Heart right ventricle (tissue), 16 donors: ENCODE measurements at places on chromosomes 12 and 14.

DNA sequence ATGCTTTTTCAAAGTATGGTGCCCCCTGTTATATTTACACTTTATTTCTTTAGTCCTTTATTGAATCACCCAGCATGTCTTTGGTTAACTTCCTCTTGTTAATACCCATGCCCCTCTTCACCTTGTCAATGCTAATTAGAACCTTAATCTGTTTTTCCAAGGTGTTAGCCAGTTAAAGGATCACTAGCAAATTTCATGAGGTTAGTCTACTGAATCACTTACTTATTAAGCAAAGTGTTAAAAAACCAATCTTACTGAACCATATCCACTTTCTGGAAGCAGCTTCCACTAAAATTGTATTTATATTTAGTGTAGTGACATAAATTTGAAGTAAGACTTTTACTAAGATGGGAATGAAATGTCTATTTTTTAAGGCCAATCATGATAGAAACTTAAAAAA lies 27.9 kb downstream of the TAOK3 start:
- DNase-seq = no peak
- H3K36me3 ChIP-seq = no peaks in the 10 kb centered on the region
- no peak overlapping the region for H3K27ac ChIP-seq
- no peaks in the 10 kb centered on the region for H3K27me3 ChIP-seq
- H3K4me1 ChIP-seq = peaks cover 30% of the 10 kb centered on the region

GRCh38 chr14:60589442-60589841 lies 59.8 kb downstream of the SIX1 start:
- H3K27me3 ChIP-seq = no peaks in the 10 kb centered on the region
- no peaks in the 10 kb centered on the region for H3K4me1 ChIP-seq
- no peak overlapping the region for H3K4me3 ChIP-seq
- no peak overlapping the region for H3K27ac ChIP-seq
- DNase-seq = no peak

- no peak overlapping the region for H3K27ac ChIP-seq
- no peaks in the 10 kb centered on the region for H3K4me1 ChIP-seq
- no peaks in the 10 kb centered on the region for H3K36me3 ChIP-seq
- DNase-seq = no peak
- H3K27me3 ChIP-seq = no peaks in the 10 kb centered on the region
- no peak overlapping the region for H3K4me3 ChIP-seq
Observed at GRCh38 chr12:32240831-32241230, 134.2 kb downstream of the BICD1 start.

DNA sequence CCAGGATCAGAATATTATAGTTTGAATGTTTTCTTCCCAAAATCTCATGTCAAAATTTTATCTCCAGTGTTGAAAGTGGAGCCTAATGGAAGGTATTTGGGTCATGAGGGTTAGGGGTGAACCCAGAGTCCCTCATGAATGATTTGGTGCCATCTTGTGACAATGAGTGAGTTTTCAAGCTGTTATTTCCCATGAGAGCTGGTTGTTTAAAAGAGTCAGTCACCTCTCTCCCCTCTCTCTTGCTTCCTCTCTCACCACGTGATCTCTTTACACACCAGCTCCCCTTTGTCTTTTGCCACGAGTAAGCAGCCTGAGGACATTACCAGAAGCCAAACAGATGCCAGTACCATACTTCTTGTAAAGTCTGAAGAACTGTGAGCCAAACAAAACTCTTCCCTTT lies 561.6 kb downstream of the RERGL start:
- no peaks in the 10 kb centered on the region for H3K27me3 ChIP-seq
- H3K27ac ChIP-seq = no peak overlapping the region
- no peak for DNase-seq

DNA sequence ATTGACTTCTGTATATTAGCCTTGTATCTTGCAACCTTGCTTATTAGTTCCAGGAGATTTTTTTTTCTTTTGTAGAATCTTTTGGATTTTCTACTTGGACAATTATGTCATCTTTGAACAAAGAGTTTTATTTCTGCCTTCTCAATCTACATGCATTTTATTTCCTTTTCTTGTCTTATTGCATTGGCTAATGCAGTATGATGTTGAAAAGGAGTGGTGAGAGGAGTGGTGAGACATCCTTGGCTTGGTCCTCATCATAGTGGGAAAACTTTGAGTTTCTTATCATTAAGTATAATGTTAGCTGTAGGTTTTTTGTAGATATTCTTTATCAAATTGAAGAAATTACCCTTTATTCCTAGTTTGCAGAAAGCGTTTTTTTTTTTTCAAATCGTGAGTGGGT lies 80.6 kb downstream of the RFX4 start:
- H3K27ac ChIP-seq = no peak overlapping the region
- H3K4me1 ChIP-seq = no peaks in the 10 kb centered on the region
- no peak for DNase-seq
- H3K27me3 ChIP-seq = peaks cover 5% of the 10 kb centered on the region

DNA sequence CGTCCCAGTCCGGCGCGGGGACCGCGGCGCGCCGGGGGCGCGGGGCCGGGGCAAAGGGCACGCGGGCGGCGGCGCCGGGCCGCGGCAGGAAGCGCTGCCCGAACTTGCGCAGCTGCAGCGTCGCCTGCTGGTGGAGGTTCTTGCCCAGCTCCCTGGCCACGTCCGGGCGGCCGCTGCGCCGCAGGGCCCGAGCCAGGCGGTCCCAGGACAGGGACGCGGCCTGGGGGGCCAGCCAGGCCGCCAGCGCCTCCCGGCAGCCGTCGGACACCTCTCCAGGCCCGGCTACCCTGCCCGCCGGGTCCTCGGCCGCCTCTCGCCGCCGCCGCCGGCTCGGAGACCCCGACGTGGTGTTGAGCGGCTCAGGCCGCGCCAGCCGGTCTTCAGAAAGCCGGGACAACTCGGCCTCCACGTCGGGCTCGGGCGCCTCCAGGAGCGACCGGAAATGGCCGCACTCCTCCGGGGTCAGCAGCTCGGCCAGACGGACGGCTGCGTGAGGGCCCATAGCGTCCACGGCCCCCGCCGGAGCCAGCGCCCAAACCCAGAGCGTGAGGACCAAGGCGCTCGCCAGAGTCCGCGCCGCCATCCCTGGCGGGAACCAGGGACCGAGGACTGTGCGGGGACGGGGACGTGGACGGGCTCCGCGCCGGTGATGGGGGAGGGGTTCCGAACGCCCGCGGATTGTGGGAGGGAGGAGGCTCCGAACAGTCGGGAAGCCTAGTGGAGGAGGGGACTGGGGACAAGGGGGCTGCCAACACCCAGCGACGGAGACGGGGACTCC lies 34.0 kb downstream of the FIGNL2 start:
- H3K27me3 ChIP-seq = peaks cover 37% of the 10 kb centered on the region
- peak; percentile 73 for DNase-seq
- peak overlapping the region; percentile 72 for H3K4me3 ChIP-seq
- H3K27ac ChIP-seq = peak overlapping the region; percentile 91
- no peaks in the 10 kb centered on the region for H3K4me1 ChIP-seq
- no peaks in the 10 kb centered on the region for H3K36me3 ChIP-seq

- no peak for DNase-seq
- H3K36me3 ChIP-seq = no peaks in the 10 kb centered on the region
Observed at GRCh38 chr14:89466484-89466883, 49.5 kb upstream of the FOXN3 start.

DNA sequence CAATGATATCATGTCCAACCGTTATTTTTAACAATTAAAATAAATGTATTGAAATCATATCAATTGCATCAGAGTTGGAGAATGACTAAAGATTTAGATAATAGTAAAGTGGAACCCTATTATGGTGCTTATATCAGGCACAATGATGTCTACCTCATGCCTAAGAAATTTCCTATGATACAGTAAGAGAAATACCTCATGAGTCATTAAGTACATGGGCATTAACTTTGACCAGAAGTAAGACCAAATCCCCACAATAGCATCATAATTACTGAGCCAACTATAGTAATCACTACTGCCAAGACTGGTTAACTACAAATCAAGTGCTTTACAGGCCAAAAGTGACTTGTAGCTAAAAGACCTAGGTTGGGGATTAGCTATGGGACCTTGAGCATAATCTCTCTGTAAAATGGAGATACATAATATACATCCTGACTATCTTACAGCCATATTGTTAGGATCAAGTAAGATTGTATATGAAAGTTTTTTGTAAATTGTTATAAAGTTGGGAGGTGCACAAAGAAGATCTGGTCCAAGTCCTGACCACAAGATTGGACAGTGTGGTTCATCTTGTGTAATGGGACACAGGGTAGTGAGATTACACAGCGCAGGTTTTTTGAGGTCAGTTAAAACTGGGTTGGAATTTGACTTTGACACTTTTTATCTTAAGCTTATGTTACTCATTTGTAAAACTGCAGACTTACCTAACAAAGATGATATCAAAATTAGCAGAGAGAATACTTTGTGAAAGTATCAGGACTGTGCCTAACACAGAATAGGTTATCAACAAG lies 60.5 kb downstream of the ERGIC2 start:
- no peaks in the 10 kb centered on the region for H3K27me3 ChIP-seq
- H3K27ac ChIP-seq = no peak overlapping the region
- peaks cover 29% of the 10 kb centered on the region for H3K36me3 ChIP-seq
- no peak overlapping the region for H3K4me3 ChIP-seq
- no peak for DNase-seq

GRCh38 chr14:37870632-37871346 lies 275.4 kb downstream of the TTC6 start:
- no peaks in the 10 kb centered on the region for H3K4me1 ChIP-seq
- no peaks in the 10 kb centered on the region for H3K36me3 ChIP-seq
- no peaks in the 10 kb centered on the region for H3K27me3 ChIP-seq
- H3K4me3 ChIP-seq = no peak overlapping the region

DNA sequence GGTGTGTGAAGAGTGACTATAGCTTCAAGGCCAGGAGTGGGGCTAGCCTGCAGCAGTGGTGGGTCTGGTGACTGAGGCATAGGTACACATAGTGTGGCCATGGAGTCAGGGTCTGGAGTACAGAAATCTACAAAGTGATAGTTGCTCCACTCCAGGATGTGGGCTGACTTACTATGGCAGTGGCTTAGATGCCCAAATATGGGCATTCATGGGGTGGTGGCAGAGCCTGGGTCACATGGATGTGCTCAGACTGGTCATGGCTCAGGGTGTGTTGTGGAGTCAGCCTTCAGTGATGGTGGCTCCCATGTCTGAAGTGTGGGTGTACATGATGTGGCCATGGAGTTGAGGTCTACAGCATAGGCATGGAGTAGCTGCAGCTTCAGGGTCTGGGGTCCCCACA lies 27.3 kb downstream of the CLEC6A start:
- H3K27ac ChIP-seq = no peak overlapping the region
- DNase-seq = no peak
- peaks cover 16% of the 10 kb centered on the region for H3K27me3 ChIP-seq

DNA sequence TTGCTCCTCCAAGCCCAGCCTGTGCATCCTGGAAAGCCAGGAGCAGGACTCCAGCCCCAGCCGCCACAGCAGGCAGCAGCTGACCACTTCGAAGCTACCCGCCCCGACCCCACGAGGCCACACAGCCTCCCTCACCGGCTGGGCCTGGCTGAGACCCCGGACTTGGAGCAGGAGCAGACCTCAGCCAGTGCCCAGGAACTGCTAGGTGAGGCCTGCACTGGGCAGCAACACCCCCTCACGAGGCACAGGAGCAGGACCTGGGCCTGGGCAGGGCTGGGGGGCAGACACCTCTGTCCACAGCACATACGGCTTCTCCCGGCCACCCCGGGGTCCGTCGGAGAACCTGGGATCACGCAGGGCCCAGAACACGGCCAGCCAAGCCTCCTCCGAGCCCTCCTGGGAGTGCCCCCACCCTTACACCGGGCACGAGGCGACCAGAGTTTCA lies 137.4 kb upstream of the C14orf180 start:
- H3K27ac ChIP-seq = no peak overlapping the region
- peaks cover under 1% of the 10 kb centered on the region for H3K4me1 ChIP-seq
- H3K4me3 ChIP-seq = no peak overlapping the region
